Progenitor cell of endocrine pancreas (in vitro differentiated cells): ENCODE measurements at places on chromosomes 7 and 10. TPM values are rescaled to one million over a fixed set of nuclear protein-coding genes. Genes with fewer than 3 reads are reported as not detected.

DNA sequence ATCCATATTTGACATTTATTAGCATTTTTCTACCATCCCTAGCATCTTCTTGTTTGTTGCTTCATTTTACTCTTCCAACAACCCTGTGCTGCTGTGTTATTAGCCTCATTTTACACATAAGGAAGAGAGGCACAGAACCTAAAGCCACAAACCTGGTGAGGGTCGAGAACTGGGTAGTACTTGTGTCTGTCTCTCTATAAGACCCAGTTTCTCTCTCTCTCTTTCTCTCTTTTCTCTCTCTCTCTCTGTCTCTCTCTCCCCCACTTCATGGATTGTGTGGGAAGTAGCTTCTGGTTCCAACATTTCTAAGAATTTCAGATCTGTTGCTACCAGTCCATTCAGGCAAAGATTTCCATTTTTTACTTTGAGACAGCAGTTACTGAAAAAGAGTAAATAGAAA is 1.4 kb upstream of the FRA10AC1 start:
- no peak for DNase-seq

DNA sequence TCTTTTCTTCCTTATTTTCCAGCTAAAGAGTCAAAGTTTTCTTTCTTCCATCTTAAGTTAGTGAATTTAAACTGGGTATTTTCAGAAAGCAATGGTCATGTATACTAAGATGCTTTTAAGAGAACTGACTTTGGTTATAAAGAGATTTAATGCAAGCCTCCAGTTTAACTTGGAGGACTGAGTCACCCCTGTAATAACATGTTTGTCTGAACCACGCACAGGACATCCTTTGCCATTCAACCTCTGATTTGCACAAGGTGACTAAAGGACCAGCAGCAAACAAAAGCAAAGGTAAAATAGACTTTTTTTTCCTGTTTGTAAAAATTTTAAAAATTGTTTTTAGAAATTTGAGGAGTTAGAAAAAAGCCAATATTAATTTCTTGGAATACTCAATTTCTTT is 2.9 kb downstream of the HYAL4 start:
- no peak for DNase-seq

- no peak for DNase-seq
Observed at GRCh38 chr7:2527505-2528467, 8.2 kb downstream of the LFNG start.

DNA sequence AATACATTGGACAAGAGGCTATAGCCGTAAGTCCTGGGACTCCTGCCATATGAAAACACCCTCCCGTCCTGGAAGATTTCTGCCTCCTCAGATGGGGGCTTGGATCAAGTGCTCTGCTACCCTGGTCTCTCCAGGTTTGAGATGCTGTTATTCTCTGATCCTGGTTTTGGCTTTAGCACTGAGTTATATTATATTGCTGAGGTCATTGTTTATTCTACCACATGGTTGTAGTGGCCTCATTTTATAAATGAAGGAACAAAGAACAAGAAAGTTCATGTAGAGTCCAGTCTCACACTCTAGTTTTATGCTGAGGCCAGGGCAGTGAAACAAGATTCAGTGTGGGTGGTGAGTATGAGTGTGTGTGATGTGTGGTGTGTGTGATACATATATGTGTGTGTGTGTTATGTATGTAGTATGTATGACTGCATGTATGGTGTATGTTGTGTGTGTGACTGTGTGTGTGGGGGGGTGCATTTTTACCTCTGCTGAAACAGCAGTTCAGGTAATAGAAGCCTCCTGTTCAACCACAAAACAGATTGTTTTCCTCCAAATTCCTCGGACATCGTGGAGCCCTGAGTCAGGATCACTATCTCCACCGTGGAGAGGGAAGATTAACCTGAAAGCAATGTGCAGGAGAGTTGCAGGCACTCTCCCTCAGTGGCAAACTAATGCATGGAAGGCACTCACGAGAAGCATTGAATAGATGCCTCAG is 80.7 kb downstream of the C7orf25 start:
- no peak for DNase-seq

- no peak for DNase-seq
Observed at GRCh38 chr10:33556620-33557019, 222.2 kb upstream of the NRP1 start.

DNA sequence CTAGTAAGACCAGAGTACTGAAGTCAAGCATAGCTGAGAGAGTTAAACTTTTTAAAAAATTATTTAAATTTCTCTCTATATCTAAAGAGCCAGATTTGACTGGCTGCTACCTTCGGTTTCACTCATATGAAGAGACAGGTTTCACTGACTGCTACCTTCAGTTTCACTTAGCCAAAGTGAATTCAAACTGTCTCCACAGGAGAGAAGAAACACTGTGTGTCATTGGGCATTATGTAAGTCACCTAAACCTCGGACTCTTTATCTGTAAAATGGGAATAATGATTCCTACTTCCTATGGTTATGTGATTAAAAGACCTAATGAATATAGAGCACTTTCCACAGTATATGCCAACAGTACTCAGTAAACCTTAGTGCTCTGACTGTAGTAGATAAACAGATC is 41.6 kb upstream of the MET start:
- DNase-seq, result no peak

CPA2 gene
- 85.0 and 107 TPM in 2 replicates for total RNA-seq

GIGYF1 gene
- 89.3 and 95.1 TPM in 2 replicates for total RNA-seq

DNA sequence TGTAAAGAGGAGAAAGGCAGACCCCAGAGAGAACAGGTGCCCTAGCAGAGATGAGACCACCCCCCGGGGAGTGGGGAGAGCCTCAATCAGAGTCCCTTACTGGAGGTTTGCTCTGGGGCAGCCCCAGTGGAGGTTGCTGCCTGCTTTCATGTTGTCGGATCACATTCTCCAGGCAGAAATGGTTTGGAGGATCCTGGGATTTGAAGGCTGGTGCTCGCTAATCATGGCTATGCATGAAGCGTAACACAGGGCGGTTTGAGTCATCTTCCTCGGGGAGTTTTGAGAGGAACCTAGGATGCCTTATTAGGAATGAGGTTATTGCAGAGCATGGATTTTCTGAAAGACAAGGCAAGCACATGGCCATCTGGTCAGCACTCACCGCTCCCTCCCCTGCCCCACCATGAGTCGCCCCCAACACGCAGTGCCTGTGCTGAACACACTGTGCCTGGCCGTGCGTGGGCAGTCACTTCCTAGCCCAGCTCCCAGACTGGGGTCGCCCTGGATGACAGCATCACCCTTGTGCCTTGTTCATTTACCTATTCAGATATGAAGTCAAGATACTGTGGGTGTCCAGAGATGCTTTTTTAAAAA is 319.9 kb downstream of the DPP6 start:
- no peak for DNase-seq

GRCh38 chr10:112288486-112288885 is 5.3 kb downstream of the TECTB start:
- no peak for DNase-seq

GRCh38 chr7:116809636-116810266 is 52.6 kb upstream of the CAPZA2 start:
- no peak for DNase-seq

DNA sequence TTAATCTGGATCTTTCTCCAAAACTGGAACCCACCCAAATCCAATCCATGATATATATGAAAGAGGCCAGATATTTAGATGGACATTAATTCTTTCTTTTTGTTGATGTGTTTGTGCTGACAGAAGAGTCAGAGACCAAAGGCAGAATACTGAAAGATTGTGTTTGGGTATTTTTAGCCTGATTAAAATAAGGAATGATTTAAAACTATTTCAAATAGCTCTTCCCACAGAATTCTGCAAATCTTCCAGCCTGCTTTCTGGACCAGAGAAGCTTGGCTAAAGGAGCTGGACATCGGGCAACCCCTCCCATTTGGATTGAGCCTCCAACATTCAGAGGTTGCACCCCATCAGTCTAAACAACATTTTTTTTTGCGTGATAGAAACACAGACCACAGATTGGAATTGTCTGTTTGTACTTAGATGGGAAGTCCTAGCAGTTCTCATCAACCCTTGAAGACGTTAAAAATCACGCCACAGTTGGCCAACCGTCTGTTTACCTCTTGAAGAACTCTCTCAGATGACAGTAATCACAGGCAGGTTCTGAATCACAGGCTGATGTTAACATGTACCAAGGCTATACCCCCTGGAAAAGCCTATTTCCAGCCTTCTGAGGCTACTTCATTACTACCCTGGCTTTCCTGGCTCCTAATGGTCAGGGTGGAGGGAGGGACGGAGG is 155.2 kb upstream of the NRP1 start:
- DNase-seq, result no peak

DNA sequence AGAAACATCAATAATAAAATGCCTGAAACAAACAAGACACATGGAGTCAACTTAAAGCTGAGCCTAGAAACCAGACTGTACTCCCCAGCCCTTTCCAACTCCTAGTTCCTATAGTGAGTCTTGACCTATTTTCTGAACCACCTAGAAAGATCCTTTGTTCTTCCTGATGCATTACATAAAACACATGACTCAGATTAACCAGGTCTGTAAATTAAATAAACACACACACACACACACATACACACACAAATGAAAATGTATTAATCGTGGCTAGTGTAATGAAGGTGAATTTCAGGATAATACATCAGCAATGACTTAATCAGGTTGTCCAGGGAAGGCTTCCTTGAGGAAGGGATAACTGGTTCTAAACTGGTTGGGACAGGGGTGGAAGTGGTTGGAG is 104.7 kb downstream of the ST8SIA6 start:
- DNase-seq, result no peak

GOLGA7B gene
- total RNA-seq, result 1.1 and 1.4 TPM in 2 replicates
